Endothelial cell (in vitro differentiated cells): ENCODE measurements at places on chromosomes 1 and 21. TPM values are rescaled to one million over a fixed set of nuclear protein-coding genes. Genes with fewer than 3 reads are reported as not detected.

- peak; percentile 69 for DNase-seq
Measured at GRCh38 chr1:204791453-204792353, 79.0 kb upstream of the NFASC start.

DNA sequence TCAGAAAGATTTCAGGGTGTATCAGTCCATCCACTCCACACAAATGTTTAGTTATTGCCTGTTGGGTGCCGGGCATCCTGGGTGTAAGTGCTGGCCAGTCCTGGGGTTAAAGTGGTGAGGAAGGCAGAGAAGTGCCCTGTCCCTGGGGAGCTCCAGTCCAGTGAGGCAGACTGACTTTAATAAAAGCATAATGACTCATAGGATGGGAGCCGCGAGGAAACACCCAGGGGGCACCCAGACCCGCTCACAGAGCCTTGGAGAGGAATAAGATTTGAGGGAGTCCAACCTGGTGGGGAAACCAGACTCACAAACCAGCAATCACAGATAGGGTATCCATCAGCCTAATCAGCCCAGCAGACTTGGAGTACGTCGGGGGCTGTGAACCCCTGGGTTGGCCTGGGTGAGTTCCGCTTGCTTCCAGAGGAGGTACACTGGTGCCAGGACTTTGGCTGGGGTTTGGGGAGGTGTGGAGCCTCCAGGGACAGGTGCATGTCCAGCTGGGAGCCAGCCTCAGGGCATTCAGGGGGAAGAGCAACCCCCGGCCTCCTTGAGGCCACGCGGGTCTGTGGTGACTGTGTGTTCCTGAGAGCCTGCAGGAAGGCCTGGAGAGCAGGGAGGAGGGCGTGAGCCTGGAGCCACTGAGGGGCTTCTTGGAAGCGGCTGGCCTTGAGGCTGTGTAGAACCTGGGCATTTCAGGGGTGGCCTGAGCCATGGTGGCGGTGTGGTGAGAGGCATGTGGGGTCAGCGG lies 3.7 kb downstream of the PEAR1 start:
- no peak for DNase-seq

The AADACL4 gene
- total RNA-seq = not detected

The CSF1 gene
- 2.1 TPM for total RNA-seq

The CGN gene
- 50.7 TPM for total RNA-seq

The CA14 gene
- total RNA-seq = 6.3 TPM
